ENCODE measurements at places on chromosomes 12 and 14.

- DNase-seq: peak; percentile 74
These were observed 879 bp downstream of the RAB3IP start for GRCh38 chr12:69739287-69740191.

DNA sequence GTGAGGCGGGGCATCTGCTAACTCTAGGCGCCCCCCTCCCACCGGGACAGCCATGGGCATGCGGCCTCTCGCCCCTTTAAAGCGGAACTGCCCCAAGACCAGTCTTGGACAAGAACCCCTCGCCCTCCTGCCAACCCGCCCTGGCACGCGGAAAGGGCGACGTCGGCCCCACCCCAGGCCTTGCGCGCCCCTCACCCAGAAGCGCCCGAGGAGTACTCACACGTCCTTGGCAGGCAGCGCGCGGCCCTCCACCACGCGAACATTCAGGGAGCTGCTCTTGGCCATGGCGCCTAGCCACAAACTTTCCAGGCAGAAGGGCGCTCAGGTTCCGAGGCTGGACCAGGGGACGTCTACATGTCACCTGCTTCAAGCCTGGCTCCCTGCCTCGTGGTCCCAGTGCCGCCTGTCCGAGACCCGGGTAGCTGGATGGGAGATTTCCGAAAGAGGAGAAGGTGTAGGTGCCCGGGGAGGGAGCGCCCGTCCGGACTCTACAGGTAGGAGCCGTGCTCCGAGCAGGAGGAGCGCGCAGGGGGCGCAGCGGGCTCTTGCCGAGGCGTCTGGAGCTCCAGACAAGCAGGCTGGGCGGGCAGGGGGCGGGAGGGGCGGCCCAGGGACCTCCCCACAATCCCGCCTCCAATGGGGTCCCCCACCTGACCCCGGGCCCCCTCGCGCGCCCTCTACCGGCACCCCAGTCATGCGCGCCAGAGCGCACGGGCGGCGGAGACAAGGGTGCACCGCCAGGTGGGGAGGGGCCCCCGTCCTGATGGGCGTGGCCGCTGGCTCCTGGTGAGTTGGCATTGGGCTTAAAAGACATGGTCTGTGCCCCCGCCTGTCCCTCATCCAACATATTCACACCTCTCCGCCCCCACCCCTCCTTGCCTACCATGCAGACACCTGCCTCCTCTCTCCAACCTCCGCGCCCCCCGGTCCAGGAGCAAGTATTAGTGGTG is at the start of gene RASAL1:
Gene RASAL1 (minus strand): TSS at position 584 of the 950 bp plus-strand sequence. CDS start 299 bp downstream, at position 285.
- DNase-seq: peak; percentile 57

- no peak for DNase-seq
These were observed 23.9 kb downstream of the A2ML1 start for GRCh38 chr12:8846305-8846704.

DNA sequence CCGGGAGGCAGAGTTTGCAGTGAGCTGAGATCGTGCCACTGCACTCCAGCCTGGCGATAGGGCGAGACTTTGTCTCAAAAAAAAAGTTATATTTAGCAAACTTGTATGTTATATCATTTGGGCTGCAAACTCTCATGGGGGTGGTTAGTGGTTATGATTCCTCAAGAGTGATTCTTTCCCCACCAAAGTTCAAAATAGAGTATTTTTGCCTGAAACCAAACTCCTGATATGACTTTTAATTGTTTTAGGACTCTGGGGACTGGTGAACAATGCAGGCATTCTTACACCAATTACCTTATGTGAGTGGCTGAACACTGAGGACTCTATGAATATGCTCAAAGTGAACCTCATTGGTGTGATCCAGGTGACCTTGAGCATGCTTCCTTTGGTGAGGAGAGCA is 18.6 kb downstream of the HSD17B6 start:
- no peak for DNase-seq

GRCh38 chr14:72663956-72664650 is 229.8 kb downstream of the DPF3 start:
- no peak for DNase-seq

DNA sequence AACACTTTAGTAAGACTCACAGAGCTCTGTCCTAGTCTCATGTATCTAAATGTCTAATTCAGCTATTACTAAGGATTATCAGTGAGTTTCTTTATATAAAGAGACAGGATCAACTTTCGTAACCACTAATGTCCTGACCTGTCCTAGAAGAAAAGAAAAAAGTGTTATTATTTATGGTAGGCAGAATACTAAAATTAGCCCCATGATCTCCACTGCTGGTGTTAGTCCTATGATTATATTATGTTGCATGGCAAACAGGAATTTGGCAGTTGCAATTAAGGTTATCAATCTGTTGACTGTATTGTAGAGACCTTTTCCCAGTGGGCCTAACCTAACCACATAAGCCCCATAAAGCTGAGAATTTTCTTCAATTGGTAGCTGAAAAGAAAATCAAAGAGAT is 132.9 kb upstream of the DIO2 start:
- no peak for DNase-seq

DNA sequence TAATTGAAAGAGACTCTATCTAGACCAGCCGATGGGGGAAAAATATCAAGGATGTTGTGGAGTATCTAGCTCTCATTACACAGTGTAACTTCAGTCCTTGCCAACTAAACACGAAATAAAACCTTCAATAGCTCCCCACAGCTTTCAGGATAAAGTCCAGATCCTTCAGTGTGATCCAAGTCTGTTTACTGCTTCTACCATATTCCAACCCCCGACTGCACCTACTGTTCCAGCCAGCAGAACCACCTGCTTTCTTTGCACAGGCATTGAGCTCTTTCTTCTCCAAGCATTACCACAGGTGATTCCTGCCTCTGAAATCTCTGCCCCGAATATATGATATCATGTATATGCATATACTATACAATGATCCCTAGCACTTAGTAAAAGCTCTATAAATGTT is 2.2 kb upstream of the LRRC23 start:
- DNase-seq: no peak

- no peak for DNase-seq
These were observed 1.3 kb upstream of the TRIP11 start for GRCh38 chr14:92041203-92041602.

GRCh38 chr12:109932878-109933503 is 32.9 kb downstream of the TCHP start:
- DNase-seq: peak; percentile 92

- DNase-seq: no peak
These were observed 414.4 kb downstream of the FUT8 start for GRCh38 chr14:65826946-65827345.

GRCh38 chr14:92866901-92867865 is 55.8 kb upstream of the CHGA start:
- DNase-seq: no peak

DNA sequence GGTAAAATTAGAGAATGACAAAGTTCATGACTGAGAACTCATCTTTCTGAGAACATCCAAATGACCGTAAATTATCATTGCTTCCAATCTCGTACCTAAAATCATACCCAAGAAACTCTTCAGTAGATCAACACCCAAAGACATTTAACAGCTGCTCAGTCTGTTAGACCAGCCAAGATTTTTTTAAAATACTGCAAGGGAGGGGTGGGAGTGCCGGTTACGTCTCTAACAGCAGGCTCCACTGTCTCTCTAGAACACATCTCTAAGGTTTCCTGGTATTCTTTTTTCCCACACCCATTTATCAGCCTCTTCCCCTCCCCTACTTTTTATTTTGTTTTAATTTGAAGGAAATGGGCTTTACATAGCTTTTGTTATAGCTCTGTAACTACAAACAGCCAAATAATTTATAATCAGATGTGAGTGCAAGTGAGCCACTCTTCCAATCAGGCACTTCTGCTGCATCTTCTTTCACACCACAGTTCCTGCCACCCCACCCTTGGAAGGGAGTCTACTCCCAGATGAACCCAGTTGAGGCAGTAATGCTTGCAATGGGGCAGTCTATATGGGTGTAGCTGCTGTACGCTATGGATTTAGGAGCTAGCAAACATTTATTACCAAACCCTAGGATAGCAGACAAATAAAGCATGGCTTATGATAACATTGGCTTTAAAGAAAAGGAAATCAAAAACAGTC is 21.9 kb downstream of the PTPRB start:
- no peak for DNase-seq

DNA sequence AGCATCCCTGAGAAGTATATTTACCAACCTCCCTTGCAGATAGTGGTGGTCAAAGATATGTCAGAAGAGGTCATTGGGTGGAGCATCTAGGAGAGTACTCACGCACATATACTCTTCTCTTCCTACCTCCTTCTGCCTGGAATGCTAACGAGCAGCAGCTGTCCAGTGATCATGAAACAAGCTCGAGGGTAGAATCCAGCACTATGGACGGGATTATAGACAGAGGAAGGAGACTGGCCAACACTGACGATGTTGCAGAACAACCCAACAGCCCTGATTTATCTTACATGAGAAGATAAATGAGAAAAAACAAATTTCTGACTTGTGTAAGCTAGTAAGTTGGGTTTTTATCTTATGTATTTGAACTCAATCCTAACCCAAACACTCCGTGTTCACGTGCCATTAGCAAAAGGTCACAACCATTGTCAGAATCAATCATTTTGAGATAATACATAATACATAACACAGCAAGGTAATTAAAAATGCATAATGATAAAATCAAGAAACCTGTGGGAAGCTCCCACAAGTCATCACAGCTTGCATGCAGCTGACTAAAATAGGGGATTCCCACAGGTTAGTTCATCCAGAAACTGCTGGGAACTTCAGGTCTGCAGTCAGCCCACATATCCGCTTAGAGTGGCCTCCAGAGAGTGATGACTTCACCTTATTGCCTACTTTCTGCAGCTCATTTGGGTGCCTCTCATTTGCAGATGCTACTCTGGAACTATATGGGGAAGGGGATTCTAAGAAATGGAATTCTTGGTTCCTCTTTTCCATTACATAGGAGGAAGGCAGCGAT is 36.3 kb upstream of the STK38L start:
- no peak for DNase-seq

- peak; percentile 54 for DNase-seq
These were observed 71.2 kb downstream of the ITPK1 start for GRCh38 chr14:93044556-93044955.

- DNase-seq: no peak
These were observed 38.1 kb downstream of the HNRNPC start for GRCh38 chr14:21231020-21231652.

DNA sequence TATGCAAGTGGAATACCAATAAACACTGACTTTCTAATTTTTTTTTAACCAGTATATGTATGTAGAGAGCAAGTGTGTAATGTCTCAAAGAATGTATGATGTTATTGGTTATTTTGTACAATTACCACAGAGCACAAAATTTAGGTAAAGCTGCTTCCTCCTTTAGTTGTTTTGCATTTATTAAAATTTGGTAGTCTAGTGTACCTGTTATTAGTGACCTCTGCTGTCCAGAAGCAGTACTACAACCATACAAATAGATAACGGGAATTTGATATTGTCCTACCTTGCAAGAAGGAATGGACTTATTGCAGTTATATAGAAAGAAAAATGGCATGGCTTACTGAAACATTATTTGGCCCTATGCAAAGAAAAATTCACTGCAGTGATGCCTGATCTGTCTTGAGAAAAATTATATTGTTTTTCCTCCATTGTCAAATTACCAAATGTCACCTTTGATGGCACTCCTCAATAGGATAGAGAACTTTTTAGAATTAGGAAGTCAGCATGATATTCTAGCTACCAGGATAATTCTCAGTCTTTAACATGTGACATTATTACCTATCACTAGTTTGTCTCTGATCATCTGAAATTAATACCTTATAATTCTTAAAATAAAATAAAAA is 153.9 kb upstream of the RMST start:
- no peak for DNase-seq

DNA sequence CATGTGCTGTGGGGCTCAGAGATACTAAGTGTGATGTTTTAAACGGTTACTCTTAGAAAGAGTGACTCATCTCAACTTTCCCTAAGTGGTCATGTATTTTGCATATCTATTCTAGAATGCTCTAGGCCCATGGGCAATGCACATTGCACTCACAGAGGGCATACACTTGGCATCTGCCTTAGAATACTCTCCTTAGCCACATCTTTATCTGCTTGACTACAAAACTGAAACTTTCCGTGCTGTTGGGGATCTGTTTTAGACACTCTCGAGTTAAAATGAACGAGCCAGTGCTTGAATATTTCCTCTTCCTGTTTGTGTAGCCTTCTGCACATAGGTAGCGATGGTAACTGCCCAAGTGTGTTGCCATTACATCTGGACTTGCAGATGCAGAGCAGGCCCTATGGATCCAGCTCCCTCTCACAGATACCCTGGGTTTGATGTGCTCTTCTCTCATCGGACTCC is 180.5 kb downstream of the CAND1 start:
- no peak for DNase-seq

GRCh38 chr12:94872971-94873733 is 130.3 kb downstream of the NDUFA12 start:
- DNase-seq: peak; percentile 68

Measured in right cardiac atrium (tissue), 5 donors.